ENCODE measurements at places on chromosomes 4 and X.

DNA sequence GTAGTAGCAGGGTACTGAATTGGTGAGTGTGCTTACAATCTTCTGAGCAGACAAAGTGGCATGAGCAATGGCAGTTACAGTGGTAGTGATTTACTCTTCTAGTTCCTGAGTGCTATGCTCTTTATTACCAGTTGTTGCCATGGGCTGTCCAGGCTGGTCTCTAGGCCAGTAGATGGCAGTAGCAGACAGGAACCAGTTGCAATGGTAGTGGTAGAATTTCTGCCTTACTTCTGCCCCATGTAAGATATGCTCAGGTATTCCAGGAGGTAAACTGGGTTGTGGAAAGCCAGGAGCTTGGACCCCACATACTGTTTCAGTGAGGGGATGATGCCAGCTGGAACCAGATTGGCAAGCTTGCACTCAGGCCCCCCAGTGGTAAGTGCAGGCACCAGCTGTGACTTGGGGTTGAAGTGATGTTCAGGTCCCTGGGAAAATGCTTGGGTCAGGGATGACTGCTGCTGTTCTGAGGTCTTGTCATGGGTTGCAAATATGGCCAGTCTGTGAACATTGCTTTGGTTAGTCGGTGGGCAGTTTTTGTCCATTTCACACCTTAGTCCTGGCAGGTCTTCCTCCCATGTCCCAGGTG is 63.0 kb upstream of the ZXDB start:
- peak; percentile 29 for DNase-seq

- DNase-seq: no peak
Observed at GRCh38 chr4:109465069-109465468, 31.5 kb downstream of the SEC24B start.

- DNase-seq: no peak
Observed at GRCh38 chr4:22911285-22911684, 218.5 kb downstream of the GBA3 start.

DNA sequence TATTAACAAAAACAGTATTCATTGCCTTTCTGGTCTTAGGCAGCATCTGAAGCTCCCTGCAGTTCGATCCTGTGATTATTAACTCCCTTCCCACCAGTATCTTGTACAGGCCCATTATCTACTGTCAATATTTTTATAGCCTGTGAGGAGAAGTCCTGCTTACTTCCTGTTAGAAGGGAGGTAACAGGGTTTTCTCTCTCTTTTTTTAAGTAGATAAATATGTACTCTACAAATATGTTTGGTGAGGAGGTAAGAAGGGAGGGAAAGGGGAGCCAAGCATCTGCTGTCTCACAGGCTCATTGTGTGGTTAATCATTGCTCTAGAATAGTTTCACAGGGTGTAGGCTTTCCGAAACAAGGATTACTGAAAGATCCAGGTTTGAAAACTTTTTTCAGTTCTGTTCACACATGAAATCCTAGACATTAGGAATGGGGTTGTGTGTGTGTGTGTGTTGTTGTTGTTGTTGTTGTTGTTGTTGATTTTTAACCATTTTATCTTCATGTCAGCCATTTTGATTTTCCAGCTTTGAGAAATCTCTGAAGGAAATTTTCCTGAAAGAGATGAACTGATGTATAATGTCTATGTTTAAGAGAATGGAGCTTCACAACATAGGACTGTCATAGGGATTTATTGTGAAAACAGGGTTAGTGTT is 14.2 kb downstream of the ATOH1 start:
- no peak for DNase-seq

DNA sequence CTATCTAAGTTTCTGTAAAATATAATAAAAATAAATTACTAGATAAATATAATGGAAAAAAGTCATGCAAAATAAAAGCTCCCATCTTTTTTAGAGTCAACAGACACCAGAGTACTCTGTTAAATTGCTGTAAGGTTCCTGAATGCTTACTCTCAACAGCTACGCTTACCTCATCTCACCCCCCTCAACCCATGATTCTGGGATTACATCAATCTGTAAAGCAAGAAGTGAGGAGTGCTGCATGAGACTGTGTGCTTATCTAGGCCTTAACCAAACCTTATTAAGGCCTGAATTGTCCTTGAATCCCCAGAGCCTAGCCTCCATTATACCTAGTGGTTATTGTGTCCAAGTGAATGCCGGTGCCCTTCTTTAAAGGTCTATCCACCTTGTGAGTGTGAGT is 735.8 kb downstream of the RPA4 start:
- no peak for DNase-seq

DNA sequence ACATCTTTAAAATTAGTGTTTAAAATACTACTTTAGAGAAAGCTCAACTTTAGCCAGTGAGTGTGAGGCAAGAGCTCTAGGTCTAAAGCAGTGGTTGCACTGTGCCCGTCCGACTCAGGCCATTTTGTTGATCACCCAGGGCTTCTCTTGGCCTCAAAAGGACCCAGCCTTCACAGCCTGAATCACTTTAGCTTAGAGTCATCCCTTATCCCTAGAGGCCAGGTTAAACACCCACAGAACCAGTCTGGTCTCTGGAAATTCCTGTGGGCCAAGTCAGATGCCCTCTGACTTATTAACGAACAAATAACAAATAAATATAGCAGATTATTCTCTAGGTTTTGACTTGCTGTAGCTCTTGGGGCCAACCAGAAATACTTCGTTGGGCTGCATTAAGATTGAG is 102.3 kb downstream of the WWC2 start:
- no peak for DNase-seq

DNA sequence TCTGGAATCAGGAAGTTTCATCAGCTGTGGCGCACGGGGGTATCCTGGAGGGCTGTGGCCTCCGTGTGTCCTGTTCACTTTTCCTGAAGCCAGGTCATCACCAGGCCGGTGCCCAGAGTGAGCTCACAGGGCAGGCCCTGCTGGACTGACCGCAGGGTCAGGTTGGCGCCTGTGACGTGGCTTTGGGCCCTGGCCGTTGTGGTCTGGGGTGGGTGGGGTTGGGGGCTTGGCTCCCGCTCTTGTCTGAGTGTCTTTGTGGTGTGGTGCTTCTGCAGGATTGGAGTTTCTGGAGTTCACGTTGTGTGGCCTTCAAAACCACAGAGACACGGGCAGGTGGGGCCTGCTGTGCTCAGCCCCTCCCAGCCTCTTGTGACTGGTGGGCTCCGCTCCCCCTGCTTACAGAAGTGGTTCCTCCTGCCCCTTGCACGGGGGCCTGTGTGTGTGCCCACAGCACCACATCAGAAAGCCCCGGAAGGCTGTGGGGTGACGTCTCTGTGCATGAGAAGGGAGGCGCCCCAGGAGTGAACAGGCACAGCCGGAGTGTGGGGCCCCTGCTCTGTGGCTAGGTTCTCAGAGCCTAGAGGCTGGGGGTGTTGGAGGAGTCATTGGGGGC is 9.5 kb downstream of the RGS12 start:
- no peak for DNase-seq

DNA sequence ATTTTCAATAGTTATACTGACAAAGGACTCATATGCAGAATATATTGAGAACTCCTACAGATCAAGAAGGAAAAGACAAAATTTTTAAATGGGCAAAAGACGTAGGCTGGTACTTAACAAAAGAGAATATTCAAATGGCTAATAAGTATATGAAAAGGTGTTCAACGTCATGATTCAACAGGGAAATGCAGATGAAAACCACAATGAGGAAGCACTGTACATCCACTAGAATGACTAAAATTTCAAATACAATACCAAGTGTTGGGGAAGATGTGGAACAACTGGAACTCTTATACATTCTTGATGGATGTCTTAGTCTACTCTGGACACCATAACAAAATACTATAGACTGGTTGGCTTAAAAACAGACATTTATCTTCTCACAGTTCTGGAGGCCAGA is 1.3 kb upstream of the MRFAP1L1 start:
- DNase-seq: no peak

DNA sequence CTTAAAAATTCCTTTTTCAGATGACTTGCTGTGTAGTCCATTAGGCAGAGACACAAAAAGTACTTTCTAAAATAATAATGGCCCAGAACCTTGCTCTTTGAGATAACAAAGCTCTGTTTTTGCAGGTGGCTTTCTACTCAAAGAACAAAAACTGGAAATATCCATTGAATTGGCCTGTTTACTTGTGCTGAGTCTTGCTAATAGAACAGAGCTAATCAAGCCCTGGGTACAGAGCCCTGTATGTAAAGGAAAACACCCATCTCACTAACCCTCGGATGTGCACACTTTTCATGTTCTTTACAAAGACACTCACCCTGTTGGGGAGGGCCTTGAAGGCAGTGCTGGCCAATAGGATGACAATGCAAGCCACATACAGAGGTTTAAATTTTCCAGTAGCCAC is 27.0 kb upstream of the LNX1 start:
- DNase-seq: no peak

DNA sequence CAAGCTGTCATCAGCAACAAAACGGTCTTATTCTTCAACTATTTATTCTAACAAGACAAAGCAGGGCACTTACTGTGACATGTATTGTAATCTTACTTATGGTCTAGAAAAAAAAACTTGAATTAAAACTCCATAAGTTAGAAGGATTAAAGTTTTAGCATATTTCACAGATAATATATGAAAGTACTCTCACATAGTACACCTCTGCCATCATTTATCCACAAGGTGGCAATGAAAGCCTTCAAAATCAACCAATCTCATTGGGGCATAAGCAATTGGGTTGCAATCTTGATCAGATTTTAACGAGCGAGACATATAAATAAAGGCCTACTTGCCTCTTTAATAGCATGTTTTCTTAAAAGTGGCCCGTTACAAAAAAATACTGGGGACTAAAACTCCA is 1382.9 kb downstream of the FAM133A start:
- no peak for DNase-seq

DNA sequence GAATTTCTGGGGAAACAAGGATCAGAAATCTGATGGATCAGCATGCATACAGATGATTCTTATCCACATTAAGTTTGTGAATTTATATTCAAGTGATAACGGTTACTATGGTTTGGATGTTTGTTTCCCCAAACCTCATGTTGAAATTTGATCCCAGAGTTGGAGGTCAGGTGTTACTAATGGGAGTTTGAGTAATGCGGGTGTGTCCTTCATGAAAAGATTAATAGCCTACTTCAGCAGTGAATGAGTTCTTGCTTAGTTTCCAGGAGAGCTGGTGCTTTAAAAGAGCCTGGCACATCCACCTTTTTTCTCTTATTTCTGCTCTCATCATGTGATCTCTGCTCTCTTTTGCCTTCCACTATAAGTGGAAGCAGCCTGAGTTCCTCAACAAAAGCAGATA is 712.4 kb downstream of the IL1RAPL1 start:
- no peak for DNase-seq

GRCh38 chrX:13090339-13091110 is 46.1 kb upstream of the FAM9C start:
- DNase-seq: no peak

DNA sequence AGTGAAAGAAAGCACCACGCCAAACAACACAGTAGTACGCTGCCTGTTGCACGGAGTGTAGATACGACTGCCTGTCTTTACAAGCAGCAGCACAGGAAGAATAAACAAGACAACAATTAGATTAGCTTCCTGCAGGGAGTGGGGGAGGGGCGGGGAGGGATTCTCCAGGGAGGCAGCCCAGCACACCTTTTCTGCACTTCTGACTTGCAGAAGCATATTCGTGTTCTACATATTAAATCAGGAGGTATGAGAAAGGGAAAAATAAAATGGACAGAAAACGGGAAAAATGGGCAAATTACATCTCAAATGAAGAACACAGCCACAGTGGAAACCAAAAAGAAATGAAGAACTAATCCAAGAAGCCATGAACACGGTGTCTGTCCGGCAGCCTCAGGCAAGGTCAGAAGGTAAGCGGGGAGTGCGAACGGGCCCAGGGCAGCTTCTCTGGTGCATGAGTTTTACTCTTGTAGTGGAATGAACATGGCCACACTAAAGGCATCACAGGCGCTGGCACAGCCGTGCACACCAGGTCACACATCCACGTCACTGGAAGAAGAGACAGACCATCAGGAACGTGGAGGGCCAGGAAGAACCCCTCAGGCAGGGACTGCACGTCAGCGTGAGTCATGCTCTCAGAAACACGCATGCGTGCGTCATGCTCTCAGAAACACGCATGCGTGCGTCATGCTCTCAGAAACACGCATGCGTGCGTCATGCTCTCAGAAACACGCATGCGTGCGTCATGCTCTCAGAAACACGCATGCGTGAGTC is 20.1 kb upstream of the ADRA2C start:
- no peak for DNase-seq
